Thyroid gland (tissue), 4 donors: ENCODE measurements at places on chromosomes 3 and 15.

DNA sequence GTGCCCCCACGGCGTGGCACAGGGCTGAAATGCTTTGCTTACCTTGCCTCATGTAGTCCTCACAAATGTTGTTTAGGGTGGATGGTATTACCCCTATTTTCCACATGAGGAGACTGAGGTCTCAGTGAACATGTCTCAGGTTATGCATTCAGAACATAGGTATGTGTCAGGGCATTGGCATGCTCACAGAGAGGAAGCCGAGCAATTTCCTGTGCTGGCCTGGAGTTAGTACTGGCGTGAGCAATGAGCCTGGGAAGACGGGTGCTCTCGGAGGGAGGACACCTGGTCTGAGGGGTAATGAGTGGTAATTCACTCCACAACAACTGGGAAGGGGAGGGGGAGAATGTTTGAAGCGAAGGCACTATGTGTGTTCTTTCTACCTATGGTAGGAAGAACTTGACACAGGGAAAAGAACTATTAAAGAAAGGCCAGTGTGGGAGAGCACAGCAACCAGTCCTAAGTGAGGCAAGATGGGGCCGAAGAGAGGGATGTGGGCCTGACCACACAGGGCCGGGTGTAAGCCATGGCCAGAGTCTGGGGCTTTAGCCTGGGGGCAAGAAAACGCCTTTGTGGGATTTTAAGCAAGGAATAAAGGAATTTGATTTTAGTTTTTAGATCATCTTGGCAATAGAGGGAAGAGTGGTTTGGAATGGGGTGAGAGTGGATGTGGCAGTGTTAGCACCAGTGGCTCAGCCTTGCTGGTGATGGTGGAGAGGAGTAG lies 4.9 kb upstream of the FAM131A start:
- no peak for DNase-seq

DNA sequence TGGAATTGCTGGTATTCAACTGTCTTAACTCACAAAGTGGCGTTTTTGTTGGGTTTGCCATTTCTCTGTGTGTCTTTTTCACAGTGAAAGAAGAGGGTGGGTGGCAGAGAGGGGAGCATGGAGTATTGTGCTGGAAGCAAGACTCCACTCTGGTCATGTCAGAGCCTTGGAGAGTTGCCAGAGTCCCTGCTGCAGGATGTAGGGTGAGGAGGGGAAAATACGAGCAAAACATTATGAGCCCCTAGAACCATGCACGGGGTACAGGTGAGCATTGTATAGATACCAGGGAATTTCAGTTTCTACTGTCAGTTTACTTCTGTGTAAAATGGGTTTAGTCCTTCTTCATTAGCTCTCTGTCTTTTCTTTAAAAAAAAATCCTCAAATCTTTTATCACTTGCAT lies 249.9 kb downstream of the CACNA2D3 start:
- DNase-seq: no peak

DNA sequence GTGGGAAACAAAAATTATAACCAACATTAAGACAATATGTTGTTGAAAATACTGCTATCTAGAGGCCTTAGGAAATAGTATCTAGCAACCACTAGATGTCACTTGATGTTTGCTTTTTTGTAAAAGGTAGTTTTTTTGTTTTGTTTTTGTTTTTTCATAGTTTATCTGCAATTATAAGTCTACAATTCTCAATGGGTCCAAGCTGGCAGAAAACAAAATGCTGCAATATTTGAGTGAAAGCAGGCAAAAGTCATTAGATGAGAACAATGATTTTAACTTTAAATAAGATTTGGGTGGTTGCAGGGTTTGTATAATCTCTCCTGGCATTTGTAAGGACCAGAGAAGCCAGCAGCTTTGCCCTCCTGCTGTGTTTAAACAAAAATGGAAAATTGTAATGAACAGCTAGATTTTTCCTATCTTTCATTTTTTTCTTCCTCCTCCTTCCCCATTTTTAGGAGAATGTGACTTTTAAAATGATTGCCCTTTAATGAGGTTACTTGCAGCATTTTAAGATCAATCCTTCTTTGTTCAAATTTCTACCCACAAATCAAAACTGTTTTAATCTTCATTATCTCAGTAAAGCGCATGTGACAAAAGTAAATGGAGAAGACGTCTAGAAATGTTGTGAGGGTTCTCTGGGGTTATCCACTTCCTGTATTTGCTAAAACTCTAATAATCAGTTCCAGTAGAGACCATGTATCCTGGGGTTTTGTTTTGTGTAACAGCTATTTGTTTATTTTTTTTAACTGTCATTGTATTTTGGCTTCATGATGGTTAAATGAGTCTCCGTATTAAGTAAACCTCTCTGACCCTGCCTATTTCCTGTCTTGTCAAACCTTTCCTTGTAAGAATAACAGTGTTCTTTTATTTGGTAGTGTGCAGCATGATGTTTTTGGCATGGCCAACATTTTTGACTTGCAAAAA lies 27.3 kb downstream of the DUT start:
- no peak for DNase-seq

DNA sequence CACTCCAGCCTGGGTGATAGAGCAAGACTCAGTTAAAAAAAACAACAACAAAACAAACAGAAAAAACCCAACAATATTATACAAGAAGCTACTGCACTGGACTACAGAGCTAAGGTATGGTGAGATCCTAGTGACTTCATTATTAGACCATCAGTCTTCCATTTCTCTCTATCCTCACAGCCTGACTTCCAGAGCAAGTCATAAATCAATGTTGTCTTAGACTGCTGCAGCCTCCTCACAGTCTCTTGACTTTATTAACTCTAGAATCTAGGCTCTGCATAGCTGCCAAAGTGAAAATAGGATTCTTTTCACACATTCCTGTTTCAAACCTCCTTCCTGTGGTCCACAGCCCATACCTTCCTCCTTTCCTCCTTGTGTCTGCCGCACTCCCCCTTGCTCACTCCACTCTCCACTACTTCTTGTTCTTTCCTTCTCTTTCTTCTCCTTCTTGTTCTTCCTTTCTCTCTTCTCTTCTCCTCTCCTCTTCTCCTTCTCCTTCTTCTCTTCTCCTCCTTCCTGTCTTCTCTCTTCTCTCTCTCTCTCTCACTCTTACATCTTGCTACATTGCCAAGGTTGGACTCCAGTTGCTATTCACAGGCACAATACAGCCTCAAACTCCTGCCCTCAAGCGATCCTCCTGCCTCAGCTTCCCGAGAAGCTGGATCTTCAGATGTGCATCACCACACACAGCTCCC lies 49.4 kb downstream of the CCR4 start:
- DNase-seq: no peak

- DNase-seq: no peak
Observed at GRCh38 chr3:177828208-177828565, 630.9 kb upstream of the TBL1XR1 start.

GRCh38 chr15:50257924-50258323 lies 7.6 kb downstream of the HDC start:
- DNase-seq: no peak

DNA sequence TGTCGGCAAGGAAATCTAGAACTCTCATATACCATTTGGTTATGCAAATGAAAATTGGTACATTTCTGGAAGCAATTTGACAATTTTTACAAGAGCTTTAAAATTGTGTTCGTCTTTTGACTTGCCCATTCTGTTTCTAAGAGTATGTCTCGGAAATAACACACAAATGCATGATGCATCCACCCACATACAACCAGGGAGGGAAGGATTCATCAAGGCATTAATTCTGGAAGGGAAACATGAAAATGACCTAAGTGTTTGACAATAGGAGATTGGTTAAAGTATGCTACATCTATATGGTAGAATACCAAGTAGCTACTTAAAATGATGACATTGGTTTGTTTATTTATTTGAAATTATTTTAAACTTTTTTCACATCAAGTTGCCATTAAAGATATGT lies 58.6 kb downstream of the PIAS1 start:
- no peak for DNase-seq

DNA sequence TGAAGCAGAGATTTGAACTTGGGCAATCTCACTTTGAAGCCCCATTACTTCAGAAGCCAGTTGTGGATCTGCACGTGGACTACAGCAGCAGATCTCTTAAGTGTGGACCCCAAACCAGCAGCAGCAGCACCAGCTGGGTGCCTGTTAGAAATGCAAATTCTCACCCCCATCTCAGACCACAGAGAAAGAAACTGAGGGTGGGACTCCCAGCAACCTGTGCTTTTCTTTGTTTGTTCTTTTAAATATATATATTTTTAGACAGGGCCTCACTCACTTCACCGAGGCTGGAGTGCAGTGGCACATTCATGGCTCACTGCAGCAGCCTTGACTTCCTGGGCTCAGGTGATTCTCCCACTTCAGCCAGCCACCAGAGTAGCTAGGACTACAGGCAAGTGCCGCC lies 53.2 kb downstream of the SLTM start:
- DNase-seq: no peak

- DNase-seq: no peak
Observed at GRCh38 chr3:41489231-41489630, 289.9 kb downstream of the CTNNB1 start.

DNA sequence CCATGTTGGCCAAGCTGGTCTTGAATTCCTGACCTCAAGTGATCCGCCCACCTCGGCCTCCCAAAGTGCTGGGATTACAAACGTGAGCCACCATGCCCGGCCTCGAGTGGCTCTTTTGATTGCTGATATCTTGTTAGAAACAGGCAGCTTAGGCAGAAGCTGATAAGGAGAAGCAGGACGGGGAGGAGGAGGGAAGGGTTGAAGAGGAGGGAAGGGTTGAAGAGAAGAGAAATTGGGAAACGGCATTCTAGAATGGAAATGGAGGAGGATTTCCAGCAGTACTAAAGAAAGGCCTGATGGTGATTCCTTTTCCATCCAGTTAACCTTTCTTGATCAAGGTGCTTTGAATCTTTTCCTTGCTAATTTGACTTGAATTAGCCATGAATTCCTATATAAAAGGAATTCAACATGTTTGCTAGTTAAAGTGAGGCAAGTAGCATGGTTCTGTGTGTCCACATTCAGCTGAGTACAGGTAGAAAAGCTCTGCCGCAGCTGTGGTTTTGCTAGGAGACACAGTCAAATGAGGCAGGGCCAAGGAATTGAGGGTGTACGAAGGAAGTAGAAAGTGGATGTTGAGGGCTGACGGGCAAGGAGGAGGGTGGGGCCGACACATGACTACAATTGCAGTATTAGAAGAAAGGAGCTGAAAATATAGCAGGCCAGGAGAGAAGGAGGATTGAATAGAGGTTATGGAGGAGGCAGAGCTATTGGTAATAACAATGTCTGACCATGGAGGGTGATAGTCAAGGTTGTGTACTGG lies 27.2 kb upstream of the ATP1B3 start:
- no peak for DNase-seq

GRCh38 chr3:56591262-56591661 lies 34.3 kb downstream of the CCDC66 start:
- no peak for DNase-seq

DNA sequence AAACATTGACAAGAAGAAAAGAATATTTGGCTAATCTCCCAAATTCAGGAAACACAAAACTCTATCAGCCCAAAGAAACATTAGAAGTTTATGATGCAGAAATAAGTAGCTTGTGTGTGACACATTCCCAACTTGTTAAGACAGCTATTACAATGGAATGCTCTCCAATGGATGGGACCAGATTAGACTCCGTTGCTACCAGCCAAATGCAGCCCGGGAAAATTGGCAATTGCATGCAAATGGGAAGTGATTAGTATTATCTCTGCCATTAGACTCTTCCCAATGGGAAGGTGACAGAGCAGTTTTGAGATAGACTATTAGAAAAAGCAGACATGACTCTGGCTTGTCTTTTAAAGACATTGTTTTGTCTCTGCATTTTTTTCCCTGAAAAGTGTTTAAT lies 37.4 kb upstream of the KCNMB2 start:
- DNase-seq: no peak

GRCh38 chr3:32432711-32433530 lies 41.3 kb downstream of the CMTM7 start:
- no peak for DNase-seq

DNA sequence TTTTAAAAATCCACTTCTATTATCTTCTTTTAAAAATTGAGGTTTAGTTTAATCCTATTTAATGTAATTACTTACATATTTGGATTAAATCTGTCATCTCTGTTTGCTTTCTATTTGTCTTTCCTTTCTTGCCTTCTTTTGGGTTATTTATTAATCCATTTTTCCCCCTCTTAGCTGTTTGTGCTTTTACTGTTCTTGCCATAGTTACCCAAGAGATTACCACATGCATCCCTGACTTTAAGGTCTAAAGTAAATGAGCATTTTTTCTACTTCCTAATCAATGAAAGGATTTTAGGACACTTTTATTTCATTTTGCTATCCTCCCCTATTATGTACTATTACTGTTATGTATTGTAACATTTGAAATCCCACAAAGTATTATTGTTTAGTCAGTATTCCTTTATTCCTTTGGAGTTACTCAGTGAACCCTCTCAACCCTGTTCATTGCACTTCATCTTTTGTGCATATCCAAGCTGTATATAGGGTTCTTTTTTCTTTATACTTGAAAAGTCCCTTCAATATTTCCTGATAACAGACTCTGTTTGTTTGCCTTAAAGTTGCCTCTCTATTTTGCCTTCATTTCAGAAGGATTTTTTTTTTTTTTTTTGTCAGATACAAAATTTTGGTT lies 62.7 kb downstream of the MEF2A start:
- DNase-seq: no peak

GRCh38 chr3:101828691-101829436 lies 20.4 kb upstream of the NFKBIZ start:
- peak; percentile 42 for DNase-seq

- DNase-seq: no peak
Observed at GRCh38 chr3:122006267-122006666, 15.8 kb downstream of the ILDR1 start.

- DNase-seq: no peak
Observed at GRCh38 chr3:178445139-178445538, 91.1 kb upstream of the KCNMB2 start.

DNA sequence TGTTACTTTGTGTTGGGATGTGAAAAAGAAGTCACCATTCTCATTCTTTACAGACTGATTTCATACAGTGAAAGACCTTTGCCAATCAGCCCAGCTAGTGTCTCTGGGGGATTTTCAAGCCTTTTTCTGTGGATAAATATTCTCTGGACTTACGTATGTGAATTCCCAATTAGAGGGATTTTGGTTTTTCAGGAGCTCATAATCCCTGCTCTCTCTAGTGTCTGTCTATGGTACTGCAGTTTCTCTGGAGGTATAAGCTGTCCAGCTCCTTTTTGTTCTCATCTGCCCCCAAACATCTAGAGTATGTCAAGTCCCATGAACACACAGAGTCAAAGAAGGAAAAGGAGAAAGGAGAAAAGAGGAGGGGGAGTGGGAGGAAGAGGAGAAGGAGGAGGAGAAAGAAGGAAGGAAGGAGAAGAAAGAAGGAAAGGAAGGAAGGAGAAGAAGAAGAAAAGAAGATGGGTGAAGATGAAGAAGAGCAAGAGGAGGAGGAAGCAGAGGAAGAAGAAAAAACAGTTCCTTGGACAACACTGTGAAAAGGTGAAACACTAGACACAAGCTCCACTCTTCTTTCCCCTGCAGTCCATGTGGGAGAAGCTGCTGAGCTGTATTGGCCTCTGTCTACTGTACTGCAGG lies 218.6 kb downstream of the GREM1 start:
- DNase-seq: no peak

DNA sequence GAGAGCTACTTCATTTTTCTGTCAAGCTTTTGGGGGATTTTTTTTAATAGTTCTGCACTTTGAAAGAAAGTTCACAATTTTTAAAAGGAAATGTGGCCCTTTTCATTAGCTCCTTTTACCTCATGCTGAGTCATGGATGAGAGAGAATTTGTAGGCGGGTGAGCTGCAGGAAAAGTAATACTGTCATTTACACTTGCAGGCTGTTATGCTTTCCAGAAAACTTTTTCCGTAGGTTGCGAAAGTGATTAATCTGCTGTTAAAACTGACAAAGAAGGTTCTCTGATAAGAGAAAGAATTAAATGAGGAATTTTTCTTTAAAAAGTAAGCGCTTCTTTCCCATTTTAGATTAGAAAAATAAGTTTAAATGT lies 430.2 kb downstream of the LPP start:
- DNase-seq: no peak
